Stimulated activated CD8-positive, alpha-beta memory T cell treated with anti-CD3 and anti-CD28 coated beads, Interleukin-15, amount 100 ng/mL, for 1 hour (primary cell): ENCODE measurements at places on chromosomes 1 and 21.
A peak's percentile ranks its signal among the peaks of the same experiment; 100 is the strongest.

GRCh38 chr1:235999259-235999925 is 65.5 kb downstream of the NID1 start:
- DNase-seq = peak; percentile 46

- no peak for DNase-seq
Measured at GRCh38 chr1:47849591-47850261, 147.5 kb downstream of the TRABD2B start.

DNA sequence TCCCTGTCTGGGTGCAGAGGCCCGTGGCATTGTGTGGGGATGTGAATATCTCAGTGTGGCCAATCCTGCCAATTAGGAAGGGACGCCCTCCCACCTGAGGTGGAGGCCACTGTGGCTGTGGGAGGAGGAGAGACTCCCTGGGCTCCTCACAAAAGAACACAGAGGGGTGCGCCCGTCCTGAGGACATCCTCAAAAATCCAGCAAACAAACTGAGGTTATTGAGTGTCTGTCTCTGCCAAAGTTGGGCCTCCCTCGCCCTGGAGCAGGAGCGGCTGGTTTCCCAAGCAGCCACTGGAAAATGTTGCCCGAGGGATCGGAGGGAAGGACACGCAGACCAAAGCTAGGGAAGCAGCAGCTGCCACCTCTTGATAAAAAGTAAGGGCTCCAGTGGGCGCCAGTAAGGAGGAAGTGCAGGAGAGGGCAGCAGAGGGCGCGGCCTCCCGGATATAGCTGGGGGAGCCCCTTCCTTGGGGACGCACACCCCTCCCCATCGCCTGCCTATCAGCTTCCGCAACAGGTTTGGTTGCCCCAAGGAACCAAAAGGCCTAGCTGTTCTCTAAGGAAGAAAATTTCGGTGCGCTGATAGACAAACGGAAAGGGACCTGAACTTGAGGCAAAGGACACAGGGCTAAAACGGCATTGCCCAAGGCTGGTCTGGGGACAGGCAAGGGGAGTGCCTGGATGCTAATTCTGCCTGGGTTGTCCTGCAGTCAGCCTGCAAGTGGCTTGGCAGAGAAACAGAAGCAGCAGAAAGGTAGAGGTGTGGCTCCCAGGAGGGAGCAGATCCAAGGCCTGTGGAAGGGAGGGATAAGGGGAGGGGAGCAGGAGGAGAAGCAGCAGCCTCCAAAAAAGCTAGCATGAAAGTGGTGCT is 1.7 kb upstream of the GRIK3 start:
- DNase-seq = no peak

DNA sequence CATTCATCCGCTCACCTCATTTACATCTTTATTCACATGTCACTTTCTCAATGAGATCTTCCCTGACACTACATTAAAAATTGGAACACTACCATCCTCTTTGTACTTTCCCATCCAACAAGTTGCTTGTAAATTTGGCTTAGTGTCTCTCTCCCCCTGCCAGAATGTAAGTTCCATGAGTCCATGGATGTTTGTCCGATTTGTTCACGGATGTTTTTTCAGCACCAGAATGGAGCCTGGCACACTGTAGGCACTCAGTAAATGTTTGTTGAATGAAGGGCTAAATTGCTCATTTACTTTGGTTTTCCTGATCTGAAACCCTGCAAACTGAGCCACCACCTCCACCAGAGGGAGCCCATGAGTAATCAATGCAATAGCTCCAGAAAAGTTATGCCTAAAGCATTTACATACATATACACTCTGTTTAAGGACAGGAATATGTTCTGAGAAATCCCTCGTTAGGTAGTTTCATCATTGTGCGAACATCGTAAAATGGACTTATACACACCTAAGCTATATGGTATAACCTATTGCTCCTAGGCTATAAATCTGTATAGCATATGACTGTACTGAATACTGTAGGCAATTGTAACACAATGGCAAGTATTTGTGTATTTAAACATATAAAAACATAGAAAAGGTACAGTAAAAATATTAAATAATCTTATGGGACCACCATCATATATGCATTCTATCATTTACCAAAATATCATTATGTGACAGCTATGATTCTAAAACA is 2.8 kb upstream of the EYA3 start:
- DNase-seq = peak; percentile 71

GRCh38 chr1:86854352-86854751 is 59.6 kb downstream of the SELENOF start:
- DNase-seq = no peak

DNA sequence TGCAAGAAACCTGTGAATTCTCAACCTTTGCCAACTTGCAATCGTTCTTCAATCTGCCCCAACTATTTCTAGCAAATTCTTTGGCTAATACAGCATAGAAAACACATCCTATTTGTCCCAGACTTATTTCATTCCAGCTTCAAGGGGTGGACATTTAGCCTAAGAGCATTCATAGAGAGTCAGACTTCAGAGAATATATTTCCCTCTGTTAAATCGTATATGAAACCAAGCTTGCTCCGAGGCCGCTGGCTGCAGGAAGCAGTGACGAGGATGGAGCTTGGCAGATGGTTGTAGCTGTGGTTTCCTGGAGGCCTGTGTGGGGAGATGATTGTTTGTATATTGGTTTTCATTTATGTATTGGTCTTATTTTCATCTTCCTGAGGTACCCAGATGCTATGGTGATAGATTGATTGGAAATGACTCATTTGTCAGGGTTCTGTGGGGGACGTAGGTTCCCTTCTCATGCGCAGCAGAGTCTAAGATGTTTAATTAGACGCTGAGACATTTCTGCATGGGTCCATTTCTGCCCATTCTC is 26.1 kb downstream of the MAN1C1 start:
- DNase-seq = peak; percentile 49

DNA sequence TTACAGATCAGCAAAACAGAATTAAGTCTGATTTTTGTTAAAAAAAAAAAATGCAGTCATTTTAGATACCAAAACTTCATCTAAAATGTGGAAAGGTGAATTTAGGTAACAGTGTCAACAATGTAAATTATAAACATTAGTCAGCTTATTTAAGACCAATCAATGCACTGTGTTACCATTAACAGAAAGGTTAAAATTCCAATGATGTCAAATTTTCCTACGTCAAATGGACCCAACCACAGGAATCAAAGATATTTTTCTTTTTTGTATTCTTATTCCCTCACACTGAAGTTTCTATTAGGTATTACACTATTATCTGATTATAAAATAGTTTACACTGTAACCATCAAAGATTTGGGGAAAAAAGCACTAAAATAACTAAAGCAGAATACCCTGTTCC is 6.5 kb downstream of the ARHGAP29 start:
- DNase-seq = no peak

- no peak for DNase-seq
Measured at GRCh38 chr1:68777851-68778250, 281.0 kb upstream of the DEPDC1 start.

GRCh38 chr1:104235141-104235540 is 485.4 kb downstream of the AMY1C start:
- no peak for DNase-seq

DNA sequence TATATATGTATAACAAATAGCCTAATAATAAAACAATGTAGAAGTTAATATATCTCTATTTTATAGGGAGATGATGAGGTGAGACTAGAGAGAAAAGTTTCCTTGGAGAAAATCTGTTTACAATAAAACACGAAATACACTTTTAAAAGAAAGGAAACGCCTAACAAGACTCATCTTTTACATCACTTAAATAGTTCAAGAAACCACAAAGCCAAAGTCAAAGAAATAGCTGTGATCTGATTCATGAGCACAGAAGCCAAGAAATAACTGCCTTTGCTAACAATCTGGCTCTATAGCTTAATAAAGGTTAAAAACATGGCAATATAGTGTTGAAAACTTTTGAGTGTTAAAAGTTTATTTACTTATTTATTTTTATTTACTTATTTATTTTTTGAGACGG is 61.5 kb downstream of the TOR3A start:
- DNase-seq = no peak

DNA sequence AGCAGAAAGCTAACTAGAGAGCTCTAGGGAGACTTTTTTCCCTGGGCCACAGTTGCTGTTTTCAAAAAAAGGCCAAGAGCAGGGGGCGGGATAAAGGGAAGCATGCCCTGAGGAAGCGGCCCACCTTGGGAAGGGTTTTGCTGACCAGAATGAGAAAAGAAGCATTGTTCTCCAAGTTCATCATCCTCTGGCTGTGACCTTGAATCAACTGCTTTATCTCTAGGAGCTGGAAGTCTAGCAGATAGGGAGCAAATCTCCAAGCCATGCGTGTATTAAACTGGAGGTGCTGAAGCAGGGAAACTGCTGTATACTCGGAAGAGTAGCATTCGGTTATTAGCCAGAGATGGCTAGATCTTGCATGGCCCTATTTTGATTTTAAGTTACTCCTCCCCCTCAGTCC is 64.8 kb downstream of the ATP2B4 start:
- DNase-seq = no peak

GRCh38 chr1:41051022-41051421 is 29.5 kb upstream of the SLFNL1 start:
- DNase-seq = no peak

DNA sequence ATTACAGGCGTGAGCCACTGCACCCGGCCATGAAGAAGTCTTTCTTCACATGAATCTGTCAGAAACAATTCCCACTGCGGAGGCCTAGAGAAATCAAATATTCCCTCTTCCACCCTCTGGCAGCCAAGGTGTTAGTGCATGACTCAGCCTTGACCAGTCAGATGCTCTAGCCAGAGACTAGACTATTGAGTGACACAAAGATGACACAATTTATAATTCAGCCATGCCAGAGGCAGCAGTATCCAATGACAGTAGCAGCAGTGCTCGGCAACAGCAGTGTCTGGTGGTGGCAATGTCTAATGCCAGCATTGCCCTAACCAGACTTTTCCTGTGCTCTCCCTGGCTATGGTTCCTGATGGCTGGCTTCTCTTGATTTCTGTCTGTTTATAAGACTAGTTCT is 8.7 kb downstream of the CTXND2 start:
- no peak for DNase-seq

- no peak for DNase-seq
Measured at GRCh38 chr1:44724296-44724954, 6.5 kb downstream of the RNU5D-1 start.

GRCh38 chr1:41320895-41321676 is 40.1 kb upstream of the FOXO6 start:
- no peak for DNase-seq

GRCh38 chr1:67256291-67257172 is 51.1 kb upstream of the IL12RB2 start:
- DNase-seq = no peak

GRCh38 chr1:8752411-8752810 is 65.0 kb downstream of the RERE start:
- DNase-seq = no peak

DNA sequence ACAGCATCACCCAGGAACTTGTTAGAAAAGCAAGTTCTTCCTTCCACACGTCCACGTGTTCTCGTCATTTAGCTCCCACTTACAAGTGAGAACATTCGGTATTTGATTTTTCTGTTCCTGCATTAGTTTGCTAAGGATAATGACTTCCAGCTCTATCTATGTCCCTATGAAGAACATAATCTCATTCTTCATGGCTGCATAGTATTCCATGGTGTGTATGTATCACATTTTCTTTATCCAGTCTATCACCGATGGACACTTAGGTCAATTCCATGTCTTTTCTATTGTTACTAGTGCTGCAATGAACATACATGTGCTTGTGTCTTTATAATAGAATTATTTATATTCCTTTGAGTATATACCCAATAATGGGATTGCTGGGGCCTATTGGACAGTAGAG is 368.7 kb upstream of the RUNX1 start:
- DNase-seq = no peak

DNA sequence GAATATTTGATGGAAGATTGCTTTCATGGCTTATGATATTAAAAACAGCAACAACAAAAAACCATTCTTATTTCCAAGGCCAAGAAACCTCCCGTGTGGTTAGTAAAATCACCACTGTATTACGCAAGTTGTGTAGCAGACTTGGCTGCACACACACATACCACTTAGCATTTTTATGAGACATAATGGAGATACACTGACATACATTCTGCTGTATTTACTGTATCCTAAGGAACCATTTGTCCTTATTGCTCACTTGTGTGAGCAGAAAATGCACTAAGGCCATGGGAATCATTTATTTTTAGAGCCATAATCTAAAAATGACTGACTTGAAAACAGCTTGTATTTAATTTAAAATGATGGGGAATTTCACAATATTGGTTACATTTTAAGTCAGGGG is 584 bp upstream of the C1orf141 start:
- no peak for DNase-seq

- DNase-seq = no peak
Measured at GRCh38 chr1:117942293-117942692, 12.8 kb downstream of the WDR3 start.

GRCh38 chr1:178407655-178408054 is 89.1 kb downstream of the CLEC20A start:
- no peak for DNase-seq

- DNase-seq = no peak
Measured at GRCh38 chr1:101313356-101313755, 76.5 kb downstream of the S1PR1 start.

DNA sequence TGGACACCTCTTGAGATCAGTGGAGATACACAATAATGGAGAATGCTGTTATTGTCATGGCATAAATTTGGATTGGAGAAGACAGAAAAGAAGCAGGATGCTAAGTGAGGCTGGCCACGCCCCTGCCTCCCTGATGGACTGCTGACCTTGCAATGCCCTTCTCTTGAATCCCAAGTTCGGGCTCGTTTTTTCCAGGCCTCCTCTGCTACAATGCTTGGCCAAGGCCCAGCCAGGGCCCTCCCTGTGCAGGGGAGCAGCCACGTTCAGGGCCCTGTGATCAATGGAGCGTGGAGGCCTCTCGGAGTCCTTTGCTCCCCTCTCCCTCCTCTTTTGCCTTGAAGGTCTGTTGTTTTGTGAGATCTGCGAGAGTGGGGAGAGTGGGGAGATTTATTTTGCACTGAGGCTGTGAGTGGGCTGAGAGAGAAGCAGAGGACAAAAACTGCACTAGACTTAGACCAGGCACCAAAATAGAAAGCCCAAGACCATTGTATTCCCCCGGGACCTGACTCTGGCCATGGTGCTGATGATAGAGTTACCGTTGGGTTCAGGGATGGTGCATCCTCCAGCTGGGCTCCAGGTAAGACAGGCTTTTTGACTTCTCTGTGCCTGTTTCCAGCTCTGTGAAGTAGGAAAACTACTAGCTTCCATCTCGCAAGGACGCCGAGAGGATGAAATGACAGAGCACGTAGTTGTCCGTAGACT is 268.6 kb downstream of the KAZN start:
- no peak for DNase-seq

GRCh38 chr1:28273216-28273860 is 14.0 kb downstream of the SESN2 start:
- DNase-seq = no peak

GRCh38 chr1:234868296-234869147 is 258.5 kb upstream of the IRF2BP2 start:
- no peak for DNase-seq

DNA sequence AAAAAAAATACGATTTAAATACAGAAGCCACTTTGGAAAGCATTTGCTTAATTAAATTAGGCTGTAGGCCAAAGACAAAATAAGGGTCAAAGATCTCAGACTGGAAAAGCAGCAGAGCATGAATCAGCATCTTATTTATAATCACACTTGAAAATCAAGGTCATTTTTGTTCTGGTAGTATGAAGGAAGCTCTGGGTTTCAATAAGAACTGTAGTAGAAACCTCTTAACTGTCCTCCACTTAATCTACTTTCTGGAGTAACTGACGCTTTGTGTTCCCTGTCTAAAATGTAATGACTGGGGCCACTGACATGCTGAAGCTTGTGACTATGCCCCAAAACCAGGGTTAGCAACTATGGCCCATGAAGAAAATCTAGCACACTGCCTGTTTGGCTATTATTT is 450.7 kb upstream of the ZP4 start:
- no peak for DNase-seq
